ENCODE measurements at places on chromosomes 2 and 18. TPM values are rescaled to one million over a fixed set of nuclear protein-coding genes. Genes with fewer than 3 reads are reported as not detected.

GRCh38 chr18:76621782-76622495, 126.9 kb upstream of the ZNF516 start:
- DNase-seq = no peak

DNA sequence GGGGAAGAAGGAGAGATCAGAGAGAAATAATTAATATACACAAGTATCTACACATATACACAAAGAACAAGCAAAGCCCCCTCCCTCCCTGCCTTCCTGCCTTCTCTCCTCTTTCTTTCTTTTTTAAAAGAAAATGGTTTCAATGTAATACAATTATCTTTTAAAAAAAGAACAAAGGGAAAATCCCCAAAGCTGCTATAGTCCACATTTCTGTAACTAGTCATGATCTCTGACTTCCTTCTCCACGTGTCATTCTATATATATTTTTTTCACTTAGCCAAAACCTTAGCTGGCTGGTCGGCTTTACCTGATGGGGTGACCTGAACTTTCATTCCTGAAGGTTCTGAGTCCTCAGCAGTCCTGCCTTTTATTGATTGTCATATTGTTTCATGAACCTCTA, 44.3 kb downstream of the MAP3K20 start:
- DNase-seq = no peak

GRCh38 chr2:241724259-241724974, 10.0 kb upstream of the D2HGDH start:
- DNase-seq = peak; percentile 93

- no peak for DNase-seq
Observed at GRCh38 chr2:235900631-235901030, 267.6 kb downstream of the GBX2 start.

DNA sequence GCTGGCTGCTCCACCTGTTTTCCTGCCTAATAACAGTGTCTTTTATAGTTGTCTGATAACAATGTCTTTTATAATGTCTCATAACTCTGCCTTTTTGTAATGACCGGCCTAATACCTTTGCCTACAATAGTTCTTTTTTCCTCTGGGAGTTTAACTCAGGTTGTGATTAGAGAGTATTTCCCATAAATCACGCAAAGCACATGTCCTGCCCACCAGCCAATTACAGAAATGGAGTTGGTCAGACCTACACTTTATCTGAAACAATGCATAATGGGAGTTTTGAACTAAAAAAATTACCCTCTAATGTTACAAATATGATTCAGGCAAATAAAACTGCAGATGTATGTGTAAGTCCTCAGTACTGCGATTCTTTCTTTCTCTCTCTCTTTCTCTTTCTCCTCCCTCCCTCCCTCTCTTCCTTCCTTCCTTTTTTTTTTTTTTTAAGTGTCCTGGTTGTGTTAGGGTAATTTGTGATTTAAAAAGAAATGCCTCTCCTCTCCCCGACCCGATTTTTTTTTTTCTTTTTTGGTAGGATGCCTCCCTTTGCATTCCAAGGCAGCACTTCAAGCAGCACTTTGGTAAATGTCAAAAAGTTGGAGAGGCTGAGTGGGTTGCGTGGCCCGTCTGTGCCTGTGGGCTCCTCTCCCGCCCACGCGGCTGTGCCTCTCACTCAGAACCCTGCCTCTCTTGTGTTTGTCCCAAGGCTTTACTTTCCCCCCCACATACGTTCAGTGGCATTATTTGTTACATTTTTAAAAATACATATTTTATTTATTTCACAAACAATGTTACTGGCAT, 147.3 kb downstream of the AGAP1 start:
- DNase-seq = no peak

DNA sequence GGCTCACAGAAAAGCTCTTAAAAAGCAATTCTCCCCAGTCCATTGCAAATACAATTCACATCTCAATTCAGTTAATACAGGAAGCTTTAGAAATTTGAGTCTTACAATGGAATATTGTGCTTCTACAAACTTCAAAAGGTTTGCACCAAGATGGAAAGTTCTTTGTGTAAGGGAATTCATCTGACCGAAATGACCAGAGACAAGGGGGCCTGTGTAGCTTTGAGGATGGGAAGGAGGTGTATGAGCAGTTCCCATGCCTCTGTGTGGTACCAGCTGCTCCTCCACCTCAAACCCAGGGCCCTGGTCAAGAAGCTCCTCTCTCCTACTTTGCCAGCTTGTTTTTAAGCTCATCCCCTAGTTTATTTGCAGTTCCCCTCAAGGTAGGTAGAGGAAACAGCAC, 312.8 kb upstream of the PKDCC start:
- DNase-seq = no peak

GRCh38 chr2:88627856-88628570, 749 bp upstream of the EIF2AK3 start:
- peak; percentile 50 for DNase-seq

DNA sequence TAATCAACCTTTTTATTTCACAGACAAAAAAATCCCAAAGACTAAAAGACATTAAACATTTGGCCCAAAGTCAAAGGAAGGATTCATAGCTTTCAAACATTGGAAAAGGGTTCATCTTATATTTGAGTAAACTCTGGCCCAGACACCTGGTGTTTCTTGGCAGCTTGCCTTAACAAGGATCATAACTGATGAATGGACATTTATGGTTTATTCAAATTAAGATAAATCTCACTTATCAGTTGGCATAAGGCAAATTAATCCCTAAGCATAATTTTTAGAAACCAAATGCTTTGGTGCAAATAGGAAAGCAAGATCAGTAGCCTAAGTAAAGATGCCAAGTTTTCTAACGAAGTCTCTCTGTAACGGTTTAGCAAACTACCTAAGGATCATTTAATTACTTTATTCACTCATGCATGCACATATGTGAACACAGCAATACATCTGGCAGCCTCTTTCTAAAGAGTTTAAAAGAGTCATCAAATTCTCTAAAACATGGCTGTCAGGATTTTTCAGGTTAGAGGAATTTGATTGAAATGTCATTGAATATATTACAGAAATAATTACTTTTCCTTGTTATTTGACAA, 323.4 kb upstream of the RBMS1 start:
- DNase-seq = no peak

GRCh38 chr2:237326266-237327171, 87.4 kb downstream of the COL6A3 start:
- DNase-seq = no peak

GRCh38 chr2:65357959-65358294, 74.5 kb downstream of the SPRED2 start:
- no peak for DNase-seq

GRCh38 chr2:210536973-210537650, 19.3 kb upstream of the CPS1 start:
- no peak for DNase-seq

REG3G gene
- total RNA-seq = not detected

TFCP2L1 gene
- total RNA-seq = 1.6 TPM

EPB41L3 gene
- 44.2 TPM for total RNA-seq

CREG2 gene
- 0.03 TPM for total RNA-seq

LBX2 gene
- 0.11 TPM for total RNA-seq

LDAH gene
- 25.4 TPM for total RNA-seq

NAT8 gene
- not detected for total RNA-seq

POTEE gene
- total RNA-seq = 0.28 TPM

CDCA7 gene
- total RNA-seq = 83.8 TPM

Data from H7 (cell line).